Natural killer cell (primary cell): ENCODE measurements at places on chromosomes 12 and 14. TPM values are rescaled to one million over a fixed set of nuclear protein-coding genes. Genes with fewer than 3 reads are reported as not detected.

- peaks cover 12% of the 10 kb centered on the region for H3K4me1 ChIP-seq
- no peaks in the 10 kb centered on the region for H3K27me3 ChIP-seq
- no peaks in the 10 kb centered on the region for H3K36me3 ChIP-seq
- peak overlapping the region; percentile 43 for H3K27ac ChIP-seq
These were observed 12.4 kb upstream of the ARF6 start for GRCh38 chr14:49880267-49881064.

The EGLN3 gene
- 0.57 TPM for total RNA-seq

DNA sequence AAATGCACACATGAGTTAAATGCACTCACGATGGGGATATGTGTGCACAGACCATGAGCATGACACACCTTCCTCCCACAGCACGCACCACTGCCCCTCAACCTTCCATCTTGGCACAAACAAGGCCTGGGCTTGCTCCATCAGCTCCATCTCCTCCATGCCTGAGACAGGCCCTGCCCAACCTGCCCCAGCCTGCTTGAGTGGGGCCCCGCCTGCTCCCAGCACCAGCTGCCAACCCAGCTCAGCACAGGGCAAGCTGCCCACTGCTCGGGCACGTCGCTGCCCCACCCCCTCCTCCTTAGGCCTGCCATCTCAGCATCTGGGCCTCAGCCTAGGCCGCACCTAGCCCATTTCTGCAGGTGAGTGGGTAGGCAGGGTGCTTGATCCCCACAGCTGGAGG lies 27.6 kb upstream of the KRT78 start:
- H3K36me3 ChIP-seq: no peaks in the 10 kb centered on the region
- no peak for DNase-seq
- no peak overlapping the region for H3K27ac ChIP-seq
- H3K4me1 ChIP-seq: peaks cover 47% of the 10 kb centered on the region
- H3K27me3 ChIP-seq: peaks cover 5% of the 10 kb centered on the region
- no peak overlapping the region for H3K4me3 ChIP-seq

DNA sequence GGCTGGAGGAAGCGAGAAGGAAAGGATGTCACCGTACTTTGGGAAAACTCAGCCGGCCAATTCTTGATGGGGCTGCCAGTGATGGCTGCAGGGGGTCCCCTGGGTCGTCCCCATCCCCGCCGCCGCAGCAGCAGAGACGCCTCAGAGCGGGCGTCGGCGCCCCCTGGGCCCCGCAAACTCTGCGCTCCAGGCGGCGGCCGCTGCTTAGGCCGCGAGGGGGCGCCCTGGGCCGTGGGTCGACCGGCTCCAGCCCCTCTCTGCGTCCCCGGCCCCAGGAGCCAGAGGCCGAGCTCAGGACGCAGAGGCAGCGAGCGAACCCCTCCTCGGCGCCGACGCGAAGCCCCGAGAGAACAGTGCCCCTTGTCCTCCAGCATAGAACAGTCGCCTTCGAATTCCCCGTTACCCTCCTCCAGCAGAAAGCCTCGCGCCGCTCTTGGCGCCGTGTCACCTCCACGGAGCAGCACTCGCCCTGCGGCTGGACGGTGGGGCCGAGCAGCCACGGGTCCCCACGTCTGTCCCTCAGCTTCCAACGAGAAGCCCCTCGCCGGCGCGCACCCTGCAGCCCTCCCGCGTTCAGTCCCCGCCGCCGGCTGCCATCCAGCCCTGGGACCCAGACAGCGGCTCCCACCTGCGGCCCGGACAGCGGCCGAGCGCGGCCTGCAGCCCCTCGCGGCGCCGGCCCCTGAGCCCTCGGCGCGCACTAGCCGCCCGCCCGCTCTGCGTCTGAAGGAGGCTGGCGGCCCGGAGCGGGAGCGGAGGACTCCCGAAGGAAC lies 106.6 kb downstream of the PRICKLE1 start:
- peaks cover 23% of the 10 kb centered on the region for H3K27me3 ChIP-seq
- no peak overlapping the region for H3K27ac ChIP-seq
- H3K4me3 ChIP-seq: peak overlapping the region; percentile 60
- DNase-seq: peak; percentile 56
- H3K4me1 ChIP-seq: peaks cover 14% of the 10 kb centered on the region

The SART3 gene
- 107 TPM for total RNA-seq

GRCh38 chr12:66803930-66804329 lies 125.1 kb upstream of the GRIP1 start:
- H3K27me3 ChIP-seq: no peaks in the 10 kb centered on the region
- DNase-seq: no peak
- H3K27ac ChIP-seq: no peak overlapping the region

DNA sequence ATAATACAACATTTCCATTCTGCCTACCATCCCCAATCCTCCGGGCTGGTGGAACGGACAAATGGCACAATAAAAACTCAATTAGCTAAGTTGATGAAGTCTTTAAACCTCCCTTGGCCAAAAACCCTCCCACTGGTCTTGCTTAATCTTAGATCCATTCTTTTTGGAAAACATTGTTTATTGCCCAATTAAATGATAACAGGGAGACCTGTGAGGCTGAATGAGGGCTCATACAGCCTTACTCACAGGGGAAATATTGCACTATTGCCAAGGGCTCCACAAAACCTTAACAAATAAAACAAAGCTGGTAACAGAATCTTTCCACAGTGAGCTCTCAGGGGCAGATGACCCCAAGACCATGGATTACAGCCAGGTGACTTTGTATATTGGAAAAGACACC lies 7.8 kb upstream of the PSMC1 start:
- H3K27me3 ChIP-seq: peaks cover 4% of the 10 kb centered on the region
- H3K36me3 ChIP-seq: no peaks in the 10 kb centered on the region
- no peak overlapping the region for H3K27ac ChIP-seq
- DNase-seq: no peak
- no peak overlapping the region for H3K4me3 ChIP-seq
- no peaks in the 10 kb centered on the region for H3K4me1 ChIP-seq

- no peak overlapping the region for H3K4me3 ChIP-seq
- no peaks in the 10 kb centered on the region for H3K36me3 ChIP-seq
- no peak for DNase-seq
- H3K4me1 ChIP-seq: no peaks in the 10 kb centered on the region
These were observed 39.4 kb downstream of the IRAK3 start for GRCh38 chr12:66228462-66228861.

The FAM186B gene
- 0.56 TPM for total RNA-seq

The DPF3 gene
- total RNA-seq: 1.8 TPM

GRCh38 chr12:124131659-124132058 lies 158.6 kb downstream of the ZNF664 start:
- H3K4me3 ChIP-seq: no peak overlapping the region
- no peaks in the 10 kb centered on the region for H3K4me1 ChIP-seq
- no peaks in the 10 kb centered on the region for H3K27me3 ChIP-seq

- H3K4me3 ChIP-seq: no peak overlapping the region
- H3K27me3 ChIP-seq: no peaks in the 10 kb centered on the region
- H3K4me1 ChIP-seq: peaks cover 14% of the 10 kb centered on the region
- H3K36me3 ChIP-seq: no peaks in the 10 kb centered on the region
These were observed 163.3 kb downstream of the ETV6 start for GRCh38 chr12:11812586-11813437.

DNA sequence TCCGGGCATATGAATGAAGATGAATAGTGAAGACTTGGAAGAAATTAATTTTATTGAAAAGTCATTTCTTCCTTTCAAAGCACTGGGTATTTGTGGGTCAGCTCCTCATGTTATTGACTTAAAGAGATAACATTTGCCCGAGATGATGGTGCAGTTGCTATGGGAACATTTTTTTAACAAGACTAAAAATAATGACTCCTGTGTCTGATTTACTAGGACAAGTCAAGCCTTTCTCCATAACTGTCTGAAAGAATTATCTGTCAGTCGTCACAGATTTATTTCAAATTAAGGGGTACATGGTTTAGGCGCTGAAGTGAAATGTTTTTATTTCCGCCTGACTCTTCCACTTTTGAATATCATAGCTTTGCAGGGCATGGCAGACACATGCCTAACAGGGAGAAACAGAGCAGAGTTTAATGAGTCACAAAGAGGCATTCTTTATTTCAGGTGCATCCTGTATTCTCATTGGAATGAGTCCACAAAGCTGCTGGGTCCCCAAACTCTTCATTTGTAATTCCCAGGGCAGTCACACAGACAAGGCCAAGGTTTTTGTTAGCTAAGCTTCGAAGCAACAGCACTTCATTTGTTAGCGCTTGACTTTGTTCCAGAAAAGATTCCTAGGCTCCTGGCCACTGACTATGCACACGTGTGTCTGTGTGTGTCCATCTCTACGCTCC lies 4.3 kb upstream of the GPHB5 start:
- H3K36me3 ChIP-seq: no peaks in the 10 kb centered on the region
- H3K27ac ChIP-seq: no peak overlapping the region
- no peaks in the 10 kb centered on the region for H3K27me3 ChIP-seq
- H3K4me1 ChIP-seq: no peaks in the 10 kb centered on the region
- H3K4me3 ChIP-seq: no peak overlapping the region

The EIF2S3B gene
- total RNA-seq: not detected

DNA sequence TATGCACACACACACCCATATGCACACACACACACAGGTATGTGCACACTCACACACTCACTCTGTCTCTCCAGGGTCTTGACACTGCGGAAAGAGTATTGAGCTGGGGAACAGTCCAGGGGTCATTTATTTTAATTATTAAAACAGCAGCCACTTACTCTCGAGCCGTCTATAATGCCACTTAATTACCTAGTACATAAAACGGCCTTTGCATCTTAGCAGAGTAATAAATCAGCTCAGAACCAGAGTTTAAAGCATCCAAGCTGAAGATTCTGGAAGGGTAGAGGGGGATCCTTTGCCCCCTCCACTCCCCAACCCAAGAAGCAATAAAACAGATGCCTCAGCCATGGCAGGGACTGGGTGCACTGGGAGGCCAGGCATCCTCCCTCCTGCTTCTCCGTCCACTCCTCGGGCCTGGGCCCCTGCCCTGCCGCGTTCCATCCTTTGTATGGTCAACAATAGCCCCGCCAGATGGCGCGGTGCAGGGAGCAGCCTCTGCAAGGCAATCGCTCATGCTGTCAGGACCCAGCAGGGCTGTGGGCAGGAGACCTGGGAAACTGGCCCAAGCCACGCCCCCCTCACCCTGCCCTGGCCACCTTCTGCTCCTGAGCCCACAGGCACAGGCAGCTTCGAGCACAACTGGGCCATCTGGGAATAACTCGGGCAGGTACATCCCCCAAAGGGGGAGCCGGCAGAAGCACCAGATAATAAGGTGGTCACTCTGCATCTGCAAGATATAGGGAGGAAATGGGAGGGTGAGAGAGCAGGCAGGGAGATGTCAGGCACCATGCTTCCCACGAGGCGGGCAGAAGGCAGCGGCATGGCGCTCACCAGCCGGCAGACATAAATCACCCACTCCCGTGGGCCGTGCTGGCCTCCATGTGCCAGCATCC lies 40.9 kb downstream of the CCDC85C start:
- H3K27ac ChIP-seq: no peak overlapping the region

GRCh38 chr14:74720526-74720925 lies 7.6 kb downstream of the FCF1 start:
- H3K27ac ChIP-seq: no peak overlapping the region
- no peak overlapping the region for H3K4me3 ChIP-seq
- no peaks in the 10 kb centered on the region for H3K4me1 ChIP-seq
- no peak for DNase-seq
- H3K36me3 ChIP-seq: peaks cover 46% of the 10 kb centered on the region
- no peaks in the 10 kb centered on the region for H3K27me3 ChIP-seq

DNA sequence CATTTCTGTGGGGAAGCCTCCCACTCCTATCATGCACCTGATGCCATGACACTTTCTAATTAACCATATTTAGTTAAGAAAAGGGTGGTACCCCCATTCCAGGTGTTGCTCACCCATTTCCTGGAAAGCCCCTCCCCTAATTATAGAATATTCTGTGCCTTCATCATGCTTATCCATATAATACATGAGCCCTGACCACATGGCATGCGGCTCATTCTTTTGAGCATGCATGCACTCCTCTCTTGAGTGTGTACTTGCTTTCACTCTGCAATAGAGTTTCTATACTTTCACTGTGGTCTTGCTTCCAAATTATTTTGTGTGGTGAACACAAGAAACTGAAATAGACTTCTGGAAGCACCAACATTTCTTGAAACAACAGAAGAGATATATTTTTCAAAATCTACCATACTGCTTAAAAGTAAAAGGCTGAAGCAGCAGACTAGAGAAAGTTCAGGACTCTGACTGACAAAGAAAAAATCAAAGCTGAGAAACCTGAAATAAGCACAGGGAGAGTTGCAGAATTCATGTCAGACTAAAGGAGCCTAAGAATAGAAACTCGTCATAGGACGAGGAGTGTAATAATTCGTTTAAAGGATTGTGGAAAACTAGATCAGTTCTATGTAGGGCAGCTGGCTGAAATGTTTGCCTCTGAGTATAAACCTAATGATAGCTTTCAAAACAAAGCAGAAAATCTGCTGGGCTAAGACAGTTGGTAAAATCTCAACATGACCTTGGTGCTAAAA lies 144.8 kb downstream of the KITLG start:
- peaks cover 9% of the 10 kb centered on the region for H3K4me1 ChIP-seq
- no peak overlapping the region for H3K27ac ChIP-seq
- no peak for DNase-seq
- H3K4me3 ChIP-seq: no peak overlapping the region
- H3K36me3 ChIP-seq: no peaks in the 10 kb centered on the region
- no peaks in the 10 kb centered on the region for H3K27me3 ChIP-seq

GRCh38 chr12:111444314-111444924 lies 38.7 kb downstream of the SH2B3 start:
- H3K36me3 ChIP-seq: peaks cover 35% of the 10 kb centered on the region
- no peaks in the 10 kb centered on the region for H3K27me3 ChIP-seq
- no peak overlapping the region for H3K4me3 ChIP-seq
- DNase-seq: no peak
- peaks cover 78% of the 10 kb centered on the region for H3K4me1 ChIP-seq
- H3K27ac ChIP-seq: peak overlapping the region; percentile 92

The TAS2R10 gene
- total RNA-seq: 0.60 TPM

GRCh38 chr12:4274396-4275015 lies 944 bp downstream of the CCND2 start:
- H3K27me3 ChIP-seq: no peaks in the 10 kb centered on the region
- peak overlapping the region; percentile 93 for H3K27ac ChIP-seq
- H3K36me3 ChIP-seq: peaks cover 34% of the 10 kb centered on the region
- peaks cover 70% of the 10 kb centered on the region for H3K4me1 ChIP-seq
- DNase-seq: peak; percentile 64

DNA sequence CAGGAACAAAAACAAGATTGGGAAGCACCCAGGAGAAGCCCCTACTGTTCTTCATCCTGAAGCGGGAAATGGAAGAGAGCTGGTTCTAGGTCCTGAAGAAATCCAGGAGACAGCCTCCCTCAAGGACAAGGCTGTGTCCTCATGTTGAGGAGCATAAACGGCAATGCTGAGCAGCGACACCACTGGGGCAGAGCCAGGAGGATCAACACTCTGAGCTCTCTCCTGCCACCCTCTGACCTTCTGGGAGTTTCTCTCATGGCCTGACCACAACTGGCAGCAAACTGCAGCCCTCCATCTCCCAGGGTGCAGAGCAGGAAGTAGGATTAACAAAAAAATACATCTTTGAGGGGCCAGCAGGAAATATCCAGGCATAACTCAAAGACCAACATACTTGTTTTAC lies 1292.2 kb upstream of the TMEM132C start:
- no peaks in the 10 kb centered on the region for H3K27me3 ChIP-seq
- H3K4me1 ChIP-seq: no peaks in the 10 kb centered on the region
- H3K4me3 ChIP-seq: no peak overlapping the region
- no peak overlapping the region for H3K27ac ChIP-seq
